Stimulated activated CD8-positive, alpha-beta memory T cell treated with anti-CD3 and anti-CD28 coated beads, Interleukin-2, amount 100 ng/mL, for 1 hour (primary cell): ENCODE measurements at places on chromosomes 2 and 18.

- no peak for DNase-seq
Measured at GRCh38 chr2:134261398-134262131, 7.7 kb downstream of the MGAT5 start.

DNA sequence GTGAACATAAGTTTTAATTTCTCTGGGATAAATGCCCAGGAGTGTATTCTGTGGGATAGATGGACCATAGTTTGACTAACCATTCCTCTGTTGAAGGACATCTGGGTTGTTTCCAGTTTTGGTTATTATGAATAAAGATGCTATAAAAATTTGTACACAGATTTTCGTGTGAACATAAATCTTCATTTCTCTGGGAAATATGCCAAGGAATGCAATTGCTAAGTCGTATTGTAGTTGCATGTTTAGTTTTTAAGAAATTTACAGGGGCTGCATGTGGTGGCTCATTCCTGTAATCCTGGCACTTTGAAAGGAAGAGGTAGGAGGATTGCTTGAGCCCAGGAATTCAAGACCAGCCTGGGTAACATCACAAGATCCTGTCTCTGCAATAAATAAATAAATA lies 6.9 kb upstream of the SLC11A1 start:
- no peak for DNase-seq

DNA sequence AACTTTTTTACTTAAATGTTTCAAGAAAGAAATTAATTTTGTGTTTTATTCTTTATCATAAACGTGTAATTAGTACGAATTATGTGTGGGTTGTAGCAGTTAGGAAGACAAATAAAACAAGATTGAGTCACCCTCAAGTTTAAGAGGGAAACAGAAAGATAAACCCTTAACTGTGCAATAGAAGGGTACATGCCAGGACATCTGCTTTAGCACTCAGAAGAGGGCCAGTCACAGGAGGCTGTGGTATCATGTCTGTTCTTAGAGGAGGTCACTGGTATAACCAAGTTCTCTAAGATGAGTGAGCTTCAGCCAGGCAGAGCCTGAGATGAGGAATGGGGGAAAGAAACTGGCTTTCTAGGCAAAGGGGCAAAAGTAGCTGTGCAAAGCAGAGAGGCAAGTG lies 42.4 kb upstream of the GRHL1 start:
- DNase-seq = no peak

GRCh38 chr2:147663153-147663961 lies 181.5 kb upstream of the ACVR2A start:
- DNase-seq = no peak

- no peak for DNase-seq
Measured at GRCh38 chr2:205411558-205411957, 270.7 kb upstream of the NRP2 start.

- DNase-seq = no peak
Measured at GRCh38 chr2:119301413-119301812, 65.2 kb downstream of the C2orf76 start.

GRCh38 chr2:216344206-216344949 lies 27.9 kb downstream of the MARCHF4 start:
- no peak for DNase-seq

GRCh38 chr18:8654503-8655451 lies 45.5 kb downstream of the RAB12 start:
- no peak for DNase-seq

DNA sequence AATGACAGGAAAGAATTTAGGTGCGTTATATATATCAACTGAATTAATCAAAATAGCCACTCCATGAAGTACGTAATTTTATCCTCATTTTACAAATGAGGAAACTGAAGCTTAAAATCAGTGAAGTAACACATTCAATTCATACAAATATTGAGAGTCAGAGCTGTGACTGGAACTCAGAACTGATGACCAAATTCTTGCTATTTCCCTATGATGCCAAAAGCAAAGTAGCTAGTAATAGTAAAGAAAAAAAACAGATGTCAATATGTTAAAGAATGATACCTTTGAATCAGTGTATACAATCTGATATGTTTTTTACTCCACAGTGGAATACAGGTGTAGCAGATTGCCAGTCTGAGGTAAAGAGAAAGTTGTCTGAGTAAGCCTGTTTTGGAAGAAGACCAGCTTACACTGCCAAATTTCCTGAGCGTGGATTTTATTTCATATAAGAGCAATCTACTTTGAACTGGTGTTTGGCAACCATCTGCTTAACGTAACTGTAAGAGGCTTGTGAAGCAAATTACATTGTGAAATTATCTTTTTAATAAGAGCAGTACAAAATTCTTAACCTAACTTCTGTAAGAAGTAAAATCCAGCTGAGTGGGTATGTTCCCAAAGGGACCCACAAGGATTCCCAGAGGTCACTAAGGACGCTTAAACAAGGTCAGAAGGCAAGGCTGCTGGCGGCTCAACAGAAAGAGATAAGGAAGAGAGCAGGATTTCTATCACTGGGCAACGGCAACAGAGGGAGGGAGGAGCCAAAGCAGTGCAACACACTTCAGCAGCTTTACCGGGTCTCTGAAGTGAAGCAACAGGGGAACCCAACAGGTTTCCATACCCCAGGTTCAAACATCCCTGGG lies 85.6 kb downstream of the IKZF2 start:
- DNase-seq = peak; percentile 2

- DNase-seq = no peak
Measured at GRCh38 chr2:185147361-185147760, 549.0 kb downstream of the ZNF804A start.

DNA sequence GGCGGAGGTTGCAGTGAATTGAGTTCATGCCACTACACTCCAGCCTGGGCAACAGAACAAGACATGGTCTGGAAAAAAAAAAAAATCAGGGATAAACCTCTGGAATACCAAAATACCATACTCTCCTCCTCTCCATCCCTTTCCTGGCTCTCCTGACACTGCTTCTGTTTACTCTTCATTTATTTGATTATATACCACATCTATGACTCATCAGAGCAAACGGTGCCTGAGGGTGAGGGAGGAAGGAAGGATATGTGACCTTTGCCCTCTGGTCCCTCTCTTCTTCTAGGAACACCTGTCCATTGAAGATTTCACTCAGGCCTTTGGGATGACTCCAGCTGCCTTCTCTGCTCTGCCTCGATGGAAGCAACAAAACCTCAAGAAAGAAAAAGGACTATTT lies 30.0 kb downstream of the VIL1 start:
- no peak for DNase-seq

GRCh38 chr2:170514140-170514539 lies 201.0 kb upstream of the SP5 start:
- no peak for DNase-seq

DNA sequence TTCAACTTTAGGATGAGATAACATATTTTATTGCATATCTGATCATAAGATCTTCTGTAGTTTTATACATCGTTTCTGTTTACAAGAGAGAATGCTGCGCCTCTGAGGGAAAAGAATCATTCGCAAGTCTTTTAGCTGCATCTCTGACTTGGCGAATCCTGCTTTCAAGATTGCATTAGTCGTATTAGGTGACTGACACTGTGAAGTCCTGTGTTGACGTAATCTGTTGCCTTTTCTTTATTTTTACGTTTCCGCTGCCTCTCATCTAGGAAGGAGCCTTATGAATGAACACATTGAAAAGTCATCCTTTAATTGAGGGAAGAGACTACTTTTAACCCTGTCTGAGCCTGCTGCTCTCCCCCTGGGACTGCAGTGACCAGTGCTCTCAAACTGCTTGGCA lies 101.5 kb downstream of the LDLRAD4 start:
- no peak for DNase-seq

- no peak for DNase-seq
Measured at GRCh38 chr2:111019381-111019780, 101.3 kb upstream of the BCL2L11 start.

DNA sequence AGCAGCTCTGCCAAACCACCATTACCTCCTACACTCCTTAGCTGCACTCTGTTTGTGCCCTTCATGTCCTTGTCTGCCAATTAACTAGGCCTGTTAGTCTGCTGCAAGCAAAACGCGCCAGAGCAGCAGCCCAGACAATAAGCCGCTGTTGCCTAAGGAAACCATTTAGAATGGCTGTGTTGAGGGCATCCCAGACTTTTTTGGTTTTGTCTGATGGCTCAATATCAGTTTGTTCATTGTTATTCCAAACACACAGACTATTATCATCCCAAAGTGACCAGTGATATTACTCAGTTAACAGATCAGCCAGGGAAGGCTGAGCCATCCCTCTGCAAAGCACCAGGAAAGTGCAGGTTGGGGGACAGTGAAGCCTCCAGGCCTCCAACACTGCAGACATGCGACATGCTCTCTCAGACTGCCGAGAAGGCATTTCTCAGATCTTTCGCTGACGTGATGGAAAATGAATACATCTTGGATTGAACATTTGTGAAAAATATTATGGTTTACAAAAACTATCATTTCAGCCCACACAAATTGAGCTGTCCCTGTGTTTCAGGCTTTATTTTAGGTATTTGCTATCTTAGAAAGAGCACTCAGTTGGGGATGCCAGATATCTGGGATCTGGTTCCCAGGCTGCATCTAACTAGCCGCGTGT lies 182.0 kb upstream of the HNRNPA3 start:
- no peak for DNase-seq

DNA sequence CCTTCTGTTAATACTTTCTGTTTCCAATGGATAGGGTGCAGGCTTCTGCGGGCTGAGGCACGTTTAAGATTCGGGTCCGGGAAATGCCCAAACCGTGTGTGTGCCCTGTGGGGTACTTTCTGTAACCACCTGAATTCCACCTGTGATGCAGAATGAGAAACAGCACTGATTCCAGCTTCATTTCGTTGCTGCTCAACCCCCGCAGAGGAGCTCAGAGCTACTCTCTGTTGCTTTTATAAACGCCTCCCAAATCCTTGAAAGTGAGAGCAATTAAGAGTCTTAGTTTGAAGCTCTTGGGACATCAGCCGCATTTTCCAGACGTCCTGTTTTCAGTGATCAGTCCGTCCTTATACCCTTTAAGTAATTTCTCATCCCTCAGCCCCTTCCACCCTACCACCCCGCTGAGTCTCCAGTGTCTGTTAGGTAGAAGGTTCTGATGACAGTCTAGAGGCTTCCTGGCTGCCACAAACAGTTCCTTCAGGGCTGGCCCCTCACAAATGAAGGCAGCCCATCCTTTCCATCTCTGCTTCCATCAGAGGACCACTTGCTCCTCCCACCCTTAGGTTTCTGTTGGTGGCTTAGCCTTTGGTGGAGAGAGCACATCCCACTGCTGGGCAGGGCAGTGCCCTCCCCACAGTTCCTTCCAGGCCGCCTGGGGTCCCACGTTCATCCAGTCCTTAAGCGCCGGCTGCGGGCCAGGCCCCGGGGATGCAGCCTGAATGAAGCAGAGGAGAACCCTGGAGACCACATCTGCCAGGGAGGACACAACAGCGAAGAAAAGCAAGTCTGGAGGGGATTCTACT lies 230.1 kb downstream of the SEPTIN10 start:
- no peak for DNase-seq

GRCh38 chr2:177340158-177340557 lies 52.4 kb upstream of the AGPS start:
- DNase-seq = no peak

DNA sequence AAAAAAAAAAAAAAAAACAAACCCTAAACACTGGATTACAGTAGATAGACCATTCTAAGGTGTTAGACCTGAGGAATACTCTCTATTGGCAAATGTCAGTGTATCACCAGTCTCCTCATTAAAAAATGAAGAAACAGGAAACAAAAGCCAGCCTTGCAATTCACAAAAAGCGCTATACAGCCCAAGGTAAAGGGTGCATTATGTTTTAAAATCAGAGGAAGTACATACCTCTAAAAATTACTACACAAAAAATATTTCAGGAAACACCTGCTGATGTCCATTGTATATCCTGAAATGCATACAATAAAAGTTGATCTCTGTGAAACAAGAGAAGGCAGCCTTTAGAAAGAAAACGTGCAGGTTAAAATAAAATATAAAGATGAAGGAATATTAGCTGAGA lies 54.9 kb upstream of the TSPYL6 start:
- DNase-seq = no peak

DNA sequence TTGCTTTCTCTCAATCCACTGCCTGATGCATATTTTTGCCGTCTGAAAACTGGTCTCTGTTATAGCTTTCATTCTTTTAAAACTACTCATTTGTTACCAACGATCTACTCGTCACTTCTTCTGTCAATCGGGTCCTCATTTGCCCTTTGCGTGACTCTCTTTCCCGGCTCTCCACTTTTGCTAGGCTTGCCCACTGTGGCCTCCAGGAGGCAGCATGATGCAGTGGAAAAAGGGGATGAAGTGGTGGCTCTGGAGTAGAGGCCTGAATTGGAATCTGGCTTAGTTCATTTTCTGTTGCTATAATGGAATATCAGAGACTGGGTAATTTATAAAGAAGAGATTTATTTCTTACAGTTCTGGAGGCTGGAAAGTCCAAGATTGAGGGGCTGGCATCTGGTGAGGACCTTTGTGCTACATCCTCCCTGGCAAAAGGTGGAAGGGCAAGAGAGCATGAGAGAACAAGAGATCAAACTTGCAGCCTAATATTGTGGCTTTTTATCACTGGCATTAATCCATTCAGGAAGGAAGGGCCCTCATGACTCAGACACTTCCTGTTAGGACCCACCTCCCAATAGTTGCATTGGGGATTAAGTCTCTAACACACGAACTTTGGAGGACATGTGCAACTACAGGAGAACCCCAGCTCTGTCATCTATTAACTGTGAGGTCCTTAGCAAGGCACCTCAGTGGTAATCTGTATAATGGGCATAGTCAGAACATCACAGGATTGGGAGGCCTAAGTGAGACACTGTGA lies 15.4 kb downstream of the GDF7 start:
- DNase-seq = no peak

DNA sequence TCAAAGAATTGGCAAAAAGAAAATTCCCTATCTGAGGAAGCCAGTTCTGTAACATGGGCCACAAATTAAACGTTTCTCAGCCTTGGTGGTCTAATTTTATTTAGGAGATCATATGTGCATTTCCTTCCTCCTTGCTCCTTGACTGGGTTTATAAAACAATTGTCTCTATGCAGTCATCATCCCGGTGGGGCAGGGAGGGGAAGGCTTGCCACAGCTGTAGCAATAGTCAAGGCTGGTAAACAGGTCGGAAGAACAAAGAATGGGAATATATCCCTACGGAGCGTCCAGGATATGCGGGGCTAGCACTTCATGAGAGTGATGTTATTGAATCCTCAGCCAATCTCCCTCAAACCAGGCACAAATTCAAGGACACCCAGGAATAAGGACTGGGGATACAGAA lies 143.8 kb downstream of the RNF152 start:
- no peak for DNase-seq

DNA sequence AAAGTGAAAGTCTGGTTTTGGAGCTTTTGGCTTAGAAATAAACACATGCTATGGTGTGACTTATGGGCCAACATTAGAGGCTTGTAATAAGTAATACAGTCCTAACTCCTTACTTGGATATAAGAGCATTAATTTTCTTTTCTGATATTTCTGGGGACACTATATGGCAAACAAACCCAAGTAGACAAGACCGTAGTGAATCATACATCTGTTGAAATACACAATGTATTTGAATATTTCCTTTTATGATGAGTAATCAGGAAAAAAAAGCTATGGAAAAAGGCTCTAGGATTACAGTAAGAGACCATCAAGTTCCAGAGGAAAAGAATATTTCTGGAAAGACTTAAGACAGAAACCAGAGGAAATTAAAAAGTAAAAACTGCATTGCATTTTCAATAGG lies 146.0 kb upstream of the CYP26B1 start:
- no peak for DNase-seq
